ENCODE measurements at places on chromosomes 7 and 10.

DNA sequence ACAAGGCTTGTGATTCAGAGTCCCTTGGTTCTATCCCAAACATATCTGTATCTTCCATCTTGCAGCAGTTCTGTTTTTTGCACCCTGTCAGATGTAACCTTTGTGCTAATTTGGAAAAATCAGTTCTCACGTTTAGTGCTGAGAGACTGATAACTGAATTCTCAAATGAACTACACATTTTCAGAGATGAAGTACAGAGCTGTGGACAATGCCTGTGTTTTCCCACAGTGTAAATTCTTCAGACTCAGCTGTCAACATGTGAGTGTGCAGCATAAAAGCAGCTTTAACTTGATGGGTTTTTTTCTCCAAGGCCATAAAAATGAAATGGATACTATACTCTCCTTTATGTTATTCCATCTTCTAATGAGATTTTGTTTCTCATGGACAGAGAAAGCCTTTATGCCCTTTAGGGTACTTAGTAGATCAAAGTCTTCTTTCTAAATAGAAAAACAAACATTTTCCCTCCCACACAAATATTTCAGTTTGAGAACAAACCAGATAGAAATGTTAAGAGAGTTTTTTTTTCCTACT, 150.9 kb downstream of the SEMA3A start:
- no peak for DNase-seq

DNA sequence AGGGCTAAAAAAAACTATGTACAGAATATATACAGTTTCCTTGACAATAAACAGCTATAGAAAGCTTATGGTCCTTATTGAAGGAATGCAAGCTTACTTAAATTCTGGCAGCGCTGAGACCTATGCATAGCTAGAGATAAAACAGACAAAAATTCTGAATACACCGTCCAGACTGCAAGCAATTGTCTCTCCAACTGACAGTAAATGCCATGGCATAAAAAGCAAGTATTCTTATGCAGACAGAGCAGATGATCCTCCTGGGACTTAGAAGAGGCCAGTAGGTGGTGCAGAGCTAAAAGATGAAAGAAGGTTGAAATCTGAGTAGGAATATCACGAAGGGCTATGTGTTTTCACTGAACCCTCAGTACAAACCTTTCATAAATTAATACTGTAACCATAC, 157.0 kb upstream of the CACNA2D1 start:
- DNase-seq, result no peak

DNA sequence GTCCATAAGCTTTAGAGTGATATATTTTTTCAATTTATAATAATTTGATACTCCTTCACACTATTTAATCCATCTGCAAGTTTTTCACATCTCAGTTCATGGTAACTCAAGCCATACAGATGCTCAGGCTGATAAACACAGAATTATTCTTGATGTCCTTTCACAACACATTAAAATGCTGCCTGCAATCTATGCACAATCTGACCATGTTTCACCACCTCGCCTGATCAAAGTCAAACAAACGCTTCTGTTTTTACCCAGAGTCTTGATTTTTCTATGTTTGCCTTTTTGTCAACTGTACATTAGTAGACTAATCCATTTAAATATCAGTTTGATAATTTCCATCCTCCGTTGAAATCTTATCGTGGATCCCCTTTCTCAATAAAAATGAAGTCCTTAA, 833.8 kb upstream of the KCND2 start:
- no peak for DNase-seq

DNA sequence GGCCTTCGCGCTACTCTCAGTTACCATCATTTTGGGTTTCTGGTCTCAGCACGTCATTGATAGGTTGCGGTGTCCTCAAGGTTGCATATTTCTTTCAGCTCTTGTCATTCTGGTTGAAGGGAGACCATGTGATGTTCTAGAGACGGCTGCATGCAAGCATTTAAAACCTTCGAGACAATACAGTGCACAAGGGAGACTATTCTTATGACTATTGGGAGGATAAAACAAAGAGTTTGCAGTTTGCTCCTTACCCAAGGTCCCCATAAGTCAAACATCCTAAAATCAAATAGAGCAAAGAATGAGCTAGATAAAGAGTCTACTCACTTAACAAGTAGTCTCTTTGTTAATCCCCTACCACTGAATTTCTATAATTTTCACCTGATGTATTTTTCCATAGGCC, 39.1 kb downstream of the NPVF start:
- no peak for DNase-seq

- no peak for DNase-seq
Measured at GRCh38 chr10:112094984-112095383, 88.6 kb downstream of the GPAM start.

- DNase-seq, result no peak
Measured at GRCh38 chr10:12943425-12943824, 58.1 kb downstream of the CCDC3 start.

DNA sequence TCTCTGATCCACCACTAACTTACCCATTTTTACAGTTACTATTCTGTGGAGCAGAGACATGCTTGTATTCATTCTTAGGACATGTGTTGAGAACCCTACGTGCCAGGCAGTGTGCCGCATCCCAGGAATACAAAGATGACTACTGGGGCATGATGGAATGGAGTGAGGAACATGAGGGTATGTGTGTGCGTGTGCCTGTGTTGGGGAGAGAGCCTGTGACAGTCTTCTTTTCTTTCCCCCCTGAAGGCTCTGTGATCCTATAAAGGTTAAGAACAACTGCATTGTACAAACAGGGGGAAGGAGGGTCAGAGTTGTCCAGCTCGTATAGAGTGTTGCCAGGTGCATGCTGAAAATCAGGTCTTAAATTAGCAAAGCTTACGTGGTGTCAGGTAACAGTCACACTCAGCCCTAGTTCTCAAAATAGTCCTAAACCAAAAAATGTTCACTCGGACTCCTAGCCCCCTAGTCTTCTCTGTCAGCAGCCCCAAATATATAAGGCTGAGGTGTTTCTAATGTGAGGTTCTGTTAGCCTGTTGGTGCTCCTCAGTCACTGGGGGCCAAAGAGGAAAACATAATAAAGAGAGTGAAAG, 161.9 kb downstream of the CELF2 start:
- no peak for DNase-seq

DNA sequence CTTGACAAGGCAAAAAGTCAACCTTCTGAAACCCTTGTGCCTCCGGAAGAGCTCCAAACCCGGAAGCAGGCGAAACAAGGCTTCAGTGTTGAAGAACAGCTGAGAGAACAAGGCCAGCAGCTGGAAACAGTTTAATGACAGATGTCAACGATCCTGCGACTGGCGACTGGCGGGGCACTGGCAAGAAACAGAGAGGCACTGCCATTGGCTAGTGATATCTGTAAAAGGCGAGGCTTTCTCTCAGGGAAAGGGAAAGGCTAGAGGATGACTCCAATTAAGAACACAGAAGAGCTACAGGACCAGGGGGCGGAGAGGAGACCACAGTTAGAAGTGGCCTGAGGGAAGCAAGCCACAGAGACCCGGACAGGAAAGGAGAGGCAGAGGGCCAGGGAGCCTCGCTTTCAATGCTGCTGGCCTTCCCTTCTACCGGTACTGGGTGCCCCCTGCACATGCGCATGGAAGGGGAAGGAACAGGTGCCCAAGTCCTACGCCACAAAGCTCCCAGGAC, 19.4 kb downstream of the ITGB1 start:
- DNase-seq, result no peak

DNA sequence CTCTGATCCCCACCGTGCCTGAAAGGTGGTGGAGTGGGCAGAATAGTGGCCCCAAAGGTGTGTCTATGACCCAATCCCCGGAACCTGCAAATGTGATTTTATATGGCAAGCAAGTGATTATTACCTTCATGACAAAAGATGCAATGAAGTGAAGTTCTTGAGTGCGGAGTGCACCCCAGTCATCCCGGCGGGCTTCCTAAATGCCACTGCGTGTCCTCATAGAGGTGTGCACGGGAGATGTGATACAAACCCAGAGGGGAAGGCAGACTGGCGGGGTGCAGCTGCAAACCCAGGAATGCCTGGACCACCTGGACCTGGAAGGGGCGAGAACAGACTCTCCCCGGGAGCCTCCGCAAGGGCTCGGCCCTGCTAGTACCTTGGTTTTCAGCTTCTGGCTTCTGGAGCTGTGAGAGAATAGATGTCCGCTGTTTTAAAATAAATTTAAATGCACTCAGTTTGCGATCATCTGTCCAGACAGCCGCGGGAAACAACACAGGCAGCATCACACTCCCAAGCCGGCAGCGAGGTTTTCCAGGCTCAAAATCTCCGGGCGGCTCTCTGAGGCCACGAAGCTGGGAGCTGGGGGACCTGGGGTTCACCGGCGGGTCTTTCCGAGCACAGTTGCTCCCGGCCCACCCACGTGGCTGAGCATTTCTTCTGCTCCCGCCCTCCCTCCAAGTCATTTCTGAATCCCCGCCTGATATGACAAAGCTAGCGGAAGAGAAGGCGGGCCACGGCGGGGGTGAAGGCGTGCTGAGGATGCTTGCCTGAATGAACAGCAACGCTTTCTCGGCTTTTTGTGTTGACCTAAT, 50.4 kb upstream of the EBF3 start:
- DNase-seq, result no peak

DNA sequence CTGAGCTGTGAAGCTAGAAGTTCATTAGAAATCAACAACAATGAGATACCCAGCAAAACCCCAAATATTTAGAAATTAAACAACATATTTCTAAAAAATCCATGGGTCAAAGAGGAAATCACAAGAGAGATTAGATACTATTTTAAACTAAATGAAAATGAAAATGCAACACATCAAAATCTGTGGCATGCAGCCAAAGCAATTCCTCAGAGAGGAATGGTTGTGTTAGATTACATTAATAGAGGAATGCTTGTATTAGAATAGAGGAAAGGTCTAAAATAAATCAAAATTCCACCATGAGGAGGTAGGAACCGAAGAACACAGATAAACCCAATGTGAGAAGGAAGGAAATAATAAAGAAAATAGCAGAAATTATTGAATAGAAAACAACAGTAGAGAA, 642.1 kb upstream of the GALNT17 start:
- no peak for DNase-seq

DNA sequence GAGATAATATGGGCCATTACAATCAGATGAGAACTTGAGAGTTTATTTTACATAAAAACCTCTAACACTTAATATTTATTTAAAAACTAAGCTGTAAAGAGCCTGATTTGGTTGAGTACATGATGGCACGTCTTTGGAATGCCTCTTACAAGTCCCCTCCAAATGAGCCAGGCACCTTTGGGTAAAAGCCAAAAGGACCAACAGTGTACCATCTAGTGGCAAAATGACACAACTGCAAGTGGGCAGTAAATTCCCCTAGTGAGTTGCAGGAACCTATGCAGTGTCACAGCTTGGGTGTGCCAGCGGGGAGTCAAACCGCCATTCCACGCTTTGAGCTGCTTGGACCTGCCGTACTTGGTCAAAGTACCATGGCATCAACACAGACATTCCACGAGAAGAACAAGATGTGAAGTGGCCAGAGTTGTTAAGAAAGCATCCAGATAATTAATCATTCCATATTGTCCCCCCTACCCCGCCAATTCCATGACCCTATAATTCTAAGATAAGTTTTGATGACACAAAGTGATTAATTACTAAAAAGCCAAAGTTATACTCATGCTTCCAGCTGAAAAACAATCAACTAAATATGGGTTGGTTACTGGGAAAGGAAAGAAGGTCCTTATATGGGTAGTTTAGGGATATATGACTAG, 115.2 kb downstream of the SORBS1 start:
- DNase-seq, result peak; percentile 20

DNA sequence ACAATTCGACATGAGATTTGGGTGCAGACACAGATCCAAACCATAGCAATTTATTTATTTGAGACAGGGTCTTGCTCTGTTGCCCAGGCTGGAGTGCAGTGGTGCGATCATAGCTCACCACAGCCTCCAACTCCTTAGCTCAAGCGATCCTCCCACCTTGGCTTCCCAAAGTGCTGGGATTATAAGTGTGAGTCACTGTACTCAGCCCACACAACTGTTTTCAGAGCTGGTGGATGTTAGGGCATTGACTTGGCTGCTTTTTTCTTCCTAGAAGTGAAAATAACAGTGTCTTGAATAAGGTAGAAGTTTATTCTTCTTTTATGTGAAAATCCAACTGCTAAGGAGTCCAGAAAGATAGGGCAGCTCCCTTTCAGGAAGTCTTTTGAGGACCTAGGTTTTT, 132.1 kb downstream of the CCDC3 start:
- DNase-seq, result no peak

GRCh38 chr10:98023024-98023423, 7.4 kb downstream of the CRTAC1 start:
- DNase-seq, result no peak

- no peak for DNase-seq
Measured at GRCh38 chr10:98485959-98486358, 39.2 kb upstream of the HPS1 start.

GRCh38 chr7:94580601-94581000, 71.0 kb downstream of the CASD1 start:
- DNase-seq, result no peak

DNA sequence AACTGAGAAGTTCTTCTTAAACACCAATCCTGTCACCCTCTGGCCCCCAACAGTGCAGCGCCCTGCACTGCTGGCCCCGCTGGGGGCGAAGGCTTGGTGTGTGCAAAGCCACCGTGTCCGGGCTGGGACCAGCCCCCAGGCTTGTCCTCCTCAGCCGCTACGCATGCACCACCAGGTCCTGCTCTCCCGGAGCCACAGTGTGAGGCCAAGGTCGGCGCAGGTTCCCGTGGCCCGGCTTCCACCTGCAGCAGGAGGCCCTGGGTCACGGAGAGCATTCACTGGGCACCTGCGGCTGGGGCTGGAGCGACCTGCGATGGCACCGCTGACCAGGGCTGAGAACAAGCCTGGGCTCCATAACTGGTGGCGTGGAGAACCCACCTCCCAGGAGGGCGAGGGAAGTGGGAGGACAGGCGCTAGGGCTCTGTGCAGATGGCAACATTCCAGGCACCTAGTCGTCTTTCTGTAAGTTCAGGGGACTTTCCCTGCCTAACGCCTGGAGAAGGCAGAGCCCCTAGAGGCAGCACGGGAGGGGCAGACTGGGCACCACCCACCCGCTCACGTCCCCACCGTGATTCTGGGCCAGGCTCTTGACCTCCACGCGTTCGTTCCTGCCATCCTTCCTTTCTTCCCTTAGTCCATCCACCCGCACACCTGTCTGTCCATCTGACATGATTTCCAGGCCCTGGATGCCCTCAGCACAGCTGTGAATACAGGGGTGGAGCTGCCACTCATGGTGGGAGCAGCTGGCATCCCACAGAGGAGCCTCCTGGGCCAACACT, 271.6 kb downstream of the ELFN1 start:
- DNase-seq, result no peak

DNA sequence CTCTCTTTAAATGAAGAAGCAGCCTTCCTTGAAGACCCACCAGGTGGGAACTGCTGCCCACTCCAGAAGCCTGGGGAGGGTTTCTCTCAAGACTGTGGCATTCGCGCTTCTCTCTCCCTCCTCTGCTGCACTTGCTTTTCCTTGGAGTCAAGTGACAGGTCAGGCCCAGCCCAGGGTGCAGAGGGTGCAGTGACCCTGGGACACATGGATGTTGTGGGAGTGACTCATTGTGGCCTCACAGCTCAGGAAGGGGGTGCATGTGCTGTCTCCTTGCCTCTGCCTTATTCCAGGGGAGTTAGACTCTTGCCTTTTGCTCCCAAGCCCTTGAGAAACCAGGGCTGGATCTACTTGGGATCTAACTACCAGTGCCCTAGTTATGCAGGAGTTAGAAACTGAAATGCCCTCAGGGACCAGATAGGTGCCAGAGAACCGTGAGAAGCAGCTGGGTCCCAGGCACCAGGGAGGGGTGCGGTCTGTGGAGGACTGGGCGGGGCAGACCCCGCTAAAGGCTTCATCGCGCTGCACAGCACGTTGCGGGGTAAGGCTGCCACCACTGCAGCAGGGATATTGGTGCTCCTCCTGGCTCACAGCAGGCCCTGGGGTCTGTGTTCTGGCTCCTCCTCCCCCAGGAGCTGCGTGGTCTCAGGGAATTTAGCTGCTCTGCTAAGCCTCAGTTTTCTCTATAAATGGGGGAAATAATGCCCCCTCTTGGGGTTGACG, 11.4 kb downstream of the FAM241B start:
- no peak for DNase-seq

Data from activated T-cell treated with anti-CD3 and anti-CD28 coated beads for 24 hours (primary cell).